ENCODE measurements at places on chromosomes 5 and 9.

DNA sequence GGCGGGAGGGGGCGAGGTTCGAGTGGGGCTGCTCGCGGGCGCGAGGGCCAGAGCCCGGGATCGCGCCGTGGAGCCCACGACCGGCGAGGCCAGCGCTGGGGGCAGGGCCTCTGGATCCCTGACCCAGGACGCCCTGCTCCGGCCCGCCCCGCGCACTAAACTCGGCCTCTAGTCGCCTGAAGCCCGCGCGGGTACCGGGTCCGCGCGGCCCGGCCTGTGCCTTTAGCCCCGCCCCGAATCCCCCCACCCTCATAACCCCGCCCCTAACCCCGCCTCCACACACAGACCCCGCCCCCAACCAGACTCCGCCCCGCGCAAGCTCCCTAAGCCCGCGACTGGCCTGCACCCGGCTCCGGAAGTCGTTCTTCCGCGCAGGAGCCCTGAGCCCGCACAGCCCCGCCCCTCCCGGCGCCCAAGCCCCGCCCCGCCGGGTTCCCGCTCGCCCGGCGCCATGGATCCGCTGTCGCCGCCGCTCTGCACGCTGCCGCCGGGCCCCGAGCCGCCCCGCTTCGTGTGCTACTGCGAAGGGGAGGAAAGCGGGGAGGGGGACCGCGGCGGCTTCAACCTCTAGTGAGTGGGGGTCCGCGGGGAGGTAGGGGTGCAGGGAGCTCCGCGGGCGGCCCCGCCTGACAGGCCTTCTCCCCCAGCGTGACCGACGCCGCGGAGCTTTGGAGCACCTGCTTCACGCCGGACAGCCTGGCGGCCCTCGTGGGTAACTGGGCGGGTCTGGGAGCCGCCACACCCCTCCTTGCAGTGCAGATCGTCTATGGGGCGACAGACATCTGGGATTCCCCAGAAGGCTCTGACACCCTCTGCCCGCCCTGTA, at the start of gene PAXX:
TSS of gene PAXX (plus strand) at position 430 of the 826 bp plus-strand sequence. CDS start at position 452, 22 bp downstream.
- DNase-seq, result peak; percentile 87

GRCh38 chr5:120450910-120451309, 13.2 kb upstream of the PRR16 start:
- no peak for DNase-seq

DNA sequence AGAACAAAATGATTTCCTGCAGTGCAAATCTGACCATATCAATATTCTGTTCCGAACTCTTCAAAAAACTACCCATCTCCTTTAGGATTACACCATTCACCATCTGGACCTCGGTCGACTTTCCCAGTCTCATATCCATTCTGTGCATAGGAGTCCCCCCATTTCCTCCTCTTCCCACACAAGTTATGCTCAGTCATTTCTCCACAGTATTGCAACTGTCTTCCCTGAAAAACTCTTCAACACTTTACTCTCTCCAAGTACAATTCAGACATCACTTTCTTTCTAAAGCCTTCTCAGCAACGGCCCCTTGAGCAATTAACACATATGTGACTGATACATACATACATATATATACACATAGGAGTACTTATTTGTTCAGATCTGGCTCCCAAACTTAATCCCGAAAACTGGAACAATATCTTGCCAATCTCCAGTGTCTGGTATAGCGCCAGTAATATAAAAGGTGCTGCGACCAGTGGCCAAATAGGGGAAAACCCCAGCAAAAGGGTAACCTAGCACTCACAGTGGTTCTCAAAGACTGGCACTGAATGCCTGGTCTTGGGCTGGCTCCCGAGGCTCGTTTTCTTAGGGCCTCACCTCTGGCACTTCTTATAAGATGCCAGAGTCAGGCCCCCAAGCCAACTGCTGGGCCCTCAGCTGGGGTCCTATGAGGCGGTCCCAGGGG, 629 bp downstream of the ZBTB26 start:
- no peak for DNase-seq

DNA sequence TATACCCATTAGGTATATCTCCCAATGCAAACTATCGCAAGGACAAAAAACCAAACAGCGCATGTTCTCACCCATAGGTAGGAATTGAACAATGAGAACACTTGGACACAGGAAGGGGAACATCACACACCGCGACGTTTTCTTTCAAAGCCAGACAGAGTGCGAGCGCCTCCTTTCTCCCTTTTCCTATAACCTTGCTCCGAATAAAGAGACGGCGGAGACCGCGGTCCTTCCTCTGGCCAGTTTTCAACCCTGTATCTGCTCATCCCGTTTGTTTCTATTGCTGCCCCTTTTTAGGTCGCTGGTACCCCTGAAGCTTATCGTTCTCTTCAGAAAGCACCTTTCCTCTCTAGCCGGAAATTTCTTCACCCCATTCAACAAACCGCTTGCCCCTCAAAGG, 1.3 kb downstream of the LVRN start:
- DNase-seq, result no peak

GRCh38 chr5:103511554-103511885, 51.1 kb downstream of the NUDT12 start:
- DNase-seq, result no peak

- DNase-seq, result no peak
Measured at GRCh38 chr5:116396476-116397099, 178.0 kb downstream of the SEMA6A start.

GRCh38 chr5:72692231-72692637, 124.2 kb upstream of the TNPO1 start:
- DNase-seq, result no peak

DNA sequence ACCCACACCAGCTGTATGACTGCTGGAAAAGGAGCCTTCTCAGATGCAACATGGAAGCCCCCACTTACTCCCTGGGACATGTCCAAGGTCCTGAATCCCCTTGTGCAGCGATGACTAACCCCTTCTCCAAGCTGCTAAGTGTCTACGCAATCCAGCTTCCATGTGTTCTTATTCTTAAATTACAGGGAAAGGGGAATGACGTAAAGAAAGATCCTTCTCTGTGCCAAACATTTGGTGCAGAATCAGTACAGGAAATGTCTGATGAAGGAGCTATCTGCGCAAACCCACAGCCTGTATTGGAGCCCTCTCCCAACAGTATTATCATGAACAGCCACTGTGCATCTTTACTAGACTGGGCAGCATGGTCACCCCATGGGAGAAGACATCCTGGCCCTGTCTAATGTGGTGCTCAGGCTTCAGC, 183.2 kb downstream of the FRMD3 start:
- DNase-seq, result no peak

- no peak for DNase-seq
Measured at GRCh38 chr5:2141254-2142000, 258.7 kb upstream of the IRX4 start.

DNA sequence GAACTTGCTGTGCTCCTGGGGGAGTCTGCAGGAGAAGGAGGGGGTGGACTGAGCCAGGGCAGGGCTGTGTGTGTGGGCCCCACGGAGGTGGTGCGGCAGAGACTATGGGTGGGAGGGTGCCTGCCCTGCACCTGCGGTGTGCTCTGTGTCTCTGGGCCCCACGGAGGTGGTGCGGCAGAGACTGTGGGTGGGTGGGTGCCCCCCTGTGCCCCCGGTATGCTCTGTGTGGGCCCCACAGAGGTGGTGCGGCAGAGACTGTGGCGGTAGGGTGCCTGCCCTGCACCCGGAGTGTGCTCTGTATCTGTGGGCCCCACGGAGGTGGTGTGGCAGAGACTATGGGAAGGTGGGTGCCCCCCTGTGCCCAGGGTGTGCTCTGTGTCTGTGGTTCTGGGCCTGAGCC, 103.7 kb downstream of the EHMT1 start:
- no peak for DNase-seq

- DNase-seq, result no peak
Measured at GRCh38 chr5:67817652-67818051, 397.9 kb upstream of the PIK3R1 start.

GRCh38 chr5:115575167-115576070, 26.9 kb downstream of the TICAM2 start:
- no peak for DNase-seq

GRCh38 chr9:85516976-85517637, 224.6 kb downstream of the AGTPBP1 start:
- DNase-seq, result no peak

DNA sequence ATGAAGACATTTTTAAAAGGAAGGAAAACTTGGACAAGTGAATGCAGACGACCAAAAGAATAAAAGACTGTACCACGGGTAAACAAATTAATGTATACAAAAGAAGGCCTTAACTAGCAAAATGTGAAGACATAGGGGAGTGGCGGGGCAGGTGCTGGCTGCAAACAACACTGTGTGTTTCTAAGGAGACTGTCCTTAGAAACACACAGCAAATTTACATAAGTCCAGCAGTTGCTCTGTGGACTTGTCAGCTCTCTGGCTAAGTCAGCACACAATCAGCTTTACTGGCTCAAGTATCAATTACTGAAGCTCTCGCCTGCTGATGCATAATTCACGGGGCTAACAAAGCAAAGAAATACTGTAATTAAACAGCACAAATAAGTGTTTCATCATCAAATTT, 24.8 kb downstream of the PTBP3 start:
- DNase-seq, result no peak

DNA sequence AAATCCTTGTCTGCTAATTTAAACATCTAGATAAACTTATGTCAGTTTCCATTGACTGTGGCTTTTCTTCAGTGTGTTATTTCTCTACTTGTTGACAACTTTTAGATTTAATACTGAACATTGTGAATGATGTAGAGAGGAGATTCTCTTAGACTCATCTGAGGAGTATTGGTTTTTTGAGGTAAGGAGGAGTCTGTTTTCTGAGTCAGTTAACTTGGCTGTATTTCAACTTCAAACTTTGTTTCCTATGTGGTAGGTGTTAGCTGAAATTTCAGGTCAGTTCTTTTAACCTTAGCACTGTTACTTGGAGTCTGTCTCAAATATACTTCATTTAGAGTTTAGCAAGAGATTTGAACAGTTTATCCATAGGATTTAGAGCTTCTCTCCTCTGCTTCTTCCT, 67.9 kb downstream of the XRCC4 start:
- no peak for DNase-seq

DNA sequence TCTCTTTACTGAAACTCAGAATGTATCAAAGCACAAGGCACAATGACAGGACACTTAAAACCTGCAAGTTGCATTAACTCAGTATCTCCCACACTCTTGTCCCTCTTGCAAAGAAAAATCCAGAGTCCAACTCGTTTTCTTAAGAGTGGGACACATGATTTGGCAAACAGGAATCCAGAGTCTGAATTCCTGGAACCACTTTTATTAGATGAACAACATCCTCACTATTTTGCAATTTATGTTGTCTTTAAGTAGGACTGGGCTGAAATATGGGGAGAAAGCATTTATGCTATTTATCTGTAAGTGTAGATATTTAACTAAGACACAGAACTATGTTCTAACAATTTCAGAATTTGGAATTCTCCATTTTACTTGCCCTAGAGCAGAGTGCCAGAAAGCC, 69.1 kb downstream of the ABCA1 start:
- no peak for DNase-seq

DNA sequence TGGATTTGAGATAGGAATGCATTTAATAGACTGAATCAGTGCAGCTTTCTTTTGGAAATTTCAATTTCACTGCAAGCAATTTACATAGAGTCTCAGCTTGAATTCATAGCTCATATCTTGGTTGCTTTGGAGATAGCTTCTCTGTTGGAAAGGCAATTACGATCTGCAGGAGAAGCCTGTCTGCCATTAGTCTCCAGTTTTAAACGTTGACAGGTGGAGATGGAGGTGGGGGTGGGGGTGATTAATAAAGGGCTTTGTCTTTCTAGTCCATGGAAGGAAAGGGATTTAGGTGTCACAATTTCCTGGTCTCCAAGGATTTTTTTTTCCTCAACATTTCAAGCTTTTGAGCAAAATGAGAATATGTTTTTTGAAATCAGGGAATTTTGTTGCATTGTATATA, 184.7 kb downstream of the CARTPT start:
- no peak for DNase-seq

DNA sequence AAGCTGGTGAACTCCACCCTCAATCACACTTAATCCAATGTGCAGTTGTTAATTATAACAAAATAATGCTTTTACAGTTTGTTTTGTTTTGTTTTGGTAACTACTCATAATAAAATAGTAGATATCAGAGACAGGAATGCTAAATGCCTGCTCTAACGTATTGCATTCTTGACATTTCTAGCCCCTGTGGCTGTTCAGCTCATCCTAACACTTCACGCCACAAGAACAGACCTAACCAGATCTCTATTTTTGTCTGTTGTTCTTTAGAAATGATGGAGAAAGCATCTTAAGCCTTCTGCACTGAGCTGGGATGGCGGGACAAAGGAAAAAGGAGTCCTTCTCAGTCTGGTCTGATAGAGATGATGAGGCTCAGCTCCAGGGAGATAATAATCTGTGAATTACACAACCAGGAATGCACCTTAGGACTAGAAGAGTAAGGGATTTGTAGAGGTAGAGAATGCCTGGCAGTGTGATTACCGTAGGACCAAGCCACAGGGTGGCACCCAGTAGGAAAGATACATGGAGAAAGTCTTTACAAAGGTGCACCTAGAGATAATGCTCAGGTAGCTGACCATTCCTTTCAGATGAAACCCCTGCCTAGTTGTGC, 628.8 kb downstream of the PDE4D start:
- DNase-seq, result no peak

DNA sequence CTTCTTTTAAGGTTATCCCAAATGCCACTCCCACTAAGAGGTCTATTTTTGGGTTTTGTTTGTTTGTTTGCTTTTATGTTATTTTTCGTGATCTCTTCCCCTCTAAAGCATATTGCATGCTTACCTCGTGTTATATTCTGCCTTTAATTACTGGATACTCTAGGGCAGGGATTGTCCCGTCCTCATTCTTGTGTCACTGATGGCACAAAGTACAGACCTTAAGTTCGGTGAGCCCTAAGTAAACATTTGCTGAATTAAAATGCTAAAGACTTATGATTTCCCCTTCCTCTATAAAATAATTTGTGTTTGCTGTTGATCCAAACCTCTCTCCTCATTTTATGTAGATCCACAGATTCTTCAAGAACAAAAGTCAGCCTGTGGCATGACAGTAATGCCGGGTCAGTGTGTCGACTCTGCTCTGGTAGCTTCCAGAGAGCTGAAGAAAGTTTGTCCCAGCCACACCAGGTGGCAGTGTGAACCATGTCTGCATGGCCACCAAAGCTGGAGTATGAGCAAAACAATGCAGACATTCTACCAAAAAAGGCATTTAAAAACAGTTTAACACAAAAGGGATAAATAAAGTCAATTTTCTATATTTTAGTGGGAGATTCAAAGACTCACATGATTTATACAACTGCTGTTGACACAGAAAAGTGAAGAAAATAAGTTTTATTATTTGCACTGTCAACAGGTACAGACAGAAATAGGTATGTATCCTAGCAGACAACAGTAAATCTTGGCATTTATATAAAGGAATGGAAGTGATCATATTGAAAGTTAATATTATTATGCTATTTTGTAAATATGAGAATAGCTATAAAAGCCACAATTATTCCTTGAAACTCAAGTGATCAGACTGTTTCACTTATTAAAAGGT, 17.9 kb upstream of the POC5 start:
- DNase-seq, result no peak

GRCh38 chr5:175692235-175692995, 34.5 kb downstream of the HRH2 start:
- no peak for DNase-seq

DNA sequence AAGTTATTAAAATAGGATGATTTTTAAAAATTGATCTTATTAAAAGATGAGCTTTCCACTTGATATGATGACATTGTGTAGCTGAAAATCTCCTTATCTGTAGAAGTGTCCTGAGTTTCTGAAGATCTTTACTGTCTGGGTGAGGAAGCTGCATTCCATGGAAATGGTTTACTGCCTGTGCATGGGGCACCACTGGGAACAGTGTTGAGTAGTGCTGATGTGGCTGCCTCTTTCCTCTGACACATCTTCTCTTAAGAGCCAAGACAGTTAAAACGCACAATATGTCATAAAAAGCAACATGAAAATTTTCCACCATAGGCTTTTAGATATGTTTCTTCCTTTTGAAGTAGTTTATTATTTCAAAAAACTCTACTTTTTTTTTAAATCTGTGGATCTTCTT, 24.6 kb downstream of the SECISBP2 start:
- DNase-seq, result no peak
